ENCODE measurements at places on chromosomes 7 and 10. TPM values are rescaled to one million over a fixed set of nuclear protein-coding genes. Genes with fewer than 3 reads are reported as not detected.

The HTRA1 gene
- 0.84 TPM for polyA plus RNA-seq

The PPP1R17 gene
- polyA plus RNA-seq: 0.20 TPM

The AGAP5 gene
- 0.23 TPM for polyA plus RNA-seq

The PDGFA gene
- polyA plus RNA-seq: 0.29 TPM

The ETV1 gene
- polyA plus RNA-seq: not detected

The ADAM22 gene
- not detected for polyA plus RNA-seq
